ENCODE measurements at places on chromosomes 12 and 14. TPM values are rescaled to one million over a fixed set of nuclear protein-coding genes. Genes with fewer than 3 reads are reported as not detected.

GRCh38 chr14:31269634-31270195 lies 62.1 kb upstream of the HECTD1 start:
- DNase-seq: no peak

- no peak for DNase-seq
Observed at GRCh38 chr12:3869865-3870264, 3.3 kb downstream of the PARP11 start.

DNA sequence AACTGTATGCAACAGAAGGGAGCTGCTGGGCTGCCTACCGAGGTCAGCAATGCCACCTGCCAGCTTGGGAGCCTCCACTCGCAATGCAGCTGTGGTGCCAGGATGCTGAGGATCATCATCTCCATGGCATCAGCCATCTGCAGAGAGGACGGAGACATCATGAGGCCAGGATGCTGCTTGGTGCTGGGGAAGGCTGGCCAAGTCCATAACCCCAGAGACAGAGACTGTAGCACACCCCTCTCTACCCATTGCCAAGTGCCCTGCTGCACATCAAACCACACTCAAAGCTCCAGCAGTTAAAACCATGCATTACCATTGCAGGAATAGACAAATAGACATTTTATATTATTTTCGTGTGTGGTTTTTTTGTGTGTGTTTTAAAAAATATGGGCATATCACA lies 43.5 kb downstream of the SVOP start:
- DNase-seq: no peak

LRP1-AS gene
- polyA plus RNA-seq: not detected

GRCh38 chr12:76192416-76192815 lies 107.9 kb upstream of the NAP1L1 start:
- DNase-seq: no peak

NPFF gene
- not detected for polyA plus RNA-seq

CLEC14A gene
- 0.23 TPM for polyA plus RNA-seq

DNA sequence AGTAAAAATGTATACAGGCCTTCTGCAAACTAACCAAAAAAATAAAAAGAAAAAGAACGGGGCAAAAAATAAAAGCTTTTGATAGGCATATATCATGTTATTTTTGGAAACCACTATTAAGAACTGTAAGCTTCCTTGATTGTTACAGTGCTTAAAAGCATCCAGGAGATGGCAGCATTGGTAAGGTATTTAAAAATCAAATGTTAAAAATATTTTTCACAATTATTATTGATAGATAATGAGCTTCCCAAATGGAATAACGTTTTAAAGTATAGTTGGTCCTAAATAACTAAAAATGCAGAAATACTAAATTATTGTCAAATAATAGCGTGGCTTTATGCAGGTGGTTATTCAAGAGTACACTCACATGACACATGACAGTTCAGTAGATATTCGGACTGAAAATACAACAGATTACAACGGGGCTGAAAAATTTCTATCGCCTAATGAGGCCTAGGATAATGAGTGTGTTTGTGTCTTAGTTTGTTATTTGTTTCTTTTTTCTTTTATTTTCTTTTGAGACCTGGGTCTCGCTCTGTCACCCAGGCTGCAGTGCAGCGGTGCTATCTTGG lies 127.2 kb upstream of the ATF7IP start:
- no peak for DNase-seq

DNA sequence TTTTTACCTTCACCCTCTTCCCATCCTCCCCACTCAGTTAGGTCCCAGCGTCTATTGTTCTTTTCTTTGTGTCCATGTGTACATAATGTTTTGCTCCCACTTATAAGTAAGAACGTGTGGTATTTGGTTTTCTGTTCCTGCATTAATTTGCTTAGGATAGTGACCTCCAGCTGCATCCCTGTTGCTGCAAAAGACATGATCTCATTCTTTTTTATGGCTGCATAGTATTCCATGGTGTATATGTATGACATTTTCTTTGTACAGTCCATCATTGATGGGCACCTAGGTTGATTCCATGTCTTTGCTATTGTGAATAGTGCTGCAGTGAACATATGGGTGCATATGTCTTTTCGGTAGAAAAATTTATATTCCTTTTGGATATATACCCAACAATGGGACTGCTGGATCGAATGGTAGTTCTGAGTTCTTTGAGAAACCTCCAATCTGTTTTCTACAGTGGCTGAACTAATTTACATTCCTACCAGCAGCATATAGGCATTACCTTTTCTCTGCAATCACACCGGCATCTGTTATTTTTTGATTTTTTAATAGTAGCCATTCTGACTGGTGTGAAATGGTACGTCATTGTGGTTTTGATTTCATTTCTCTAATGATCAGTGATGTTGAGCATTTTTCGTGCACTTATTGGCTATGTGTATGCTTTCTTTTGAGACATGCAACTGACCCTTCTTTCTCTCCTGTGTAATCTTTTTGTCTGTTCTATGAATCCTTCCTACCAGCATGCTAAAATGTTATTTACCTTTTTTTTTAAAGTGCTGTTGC lies 279.7 kb upstream of the AMIGO2 start:
- no peak for DNase-seq

DNA sequence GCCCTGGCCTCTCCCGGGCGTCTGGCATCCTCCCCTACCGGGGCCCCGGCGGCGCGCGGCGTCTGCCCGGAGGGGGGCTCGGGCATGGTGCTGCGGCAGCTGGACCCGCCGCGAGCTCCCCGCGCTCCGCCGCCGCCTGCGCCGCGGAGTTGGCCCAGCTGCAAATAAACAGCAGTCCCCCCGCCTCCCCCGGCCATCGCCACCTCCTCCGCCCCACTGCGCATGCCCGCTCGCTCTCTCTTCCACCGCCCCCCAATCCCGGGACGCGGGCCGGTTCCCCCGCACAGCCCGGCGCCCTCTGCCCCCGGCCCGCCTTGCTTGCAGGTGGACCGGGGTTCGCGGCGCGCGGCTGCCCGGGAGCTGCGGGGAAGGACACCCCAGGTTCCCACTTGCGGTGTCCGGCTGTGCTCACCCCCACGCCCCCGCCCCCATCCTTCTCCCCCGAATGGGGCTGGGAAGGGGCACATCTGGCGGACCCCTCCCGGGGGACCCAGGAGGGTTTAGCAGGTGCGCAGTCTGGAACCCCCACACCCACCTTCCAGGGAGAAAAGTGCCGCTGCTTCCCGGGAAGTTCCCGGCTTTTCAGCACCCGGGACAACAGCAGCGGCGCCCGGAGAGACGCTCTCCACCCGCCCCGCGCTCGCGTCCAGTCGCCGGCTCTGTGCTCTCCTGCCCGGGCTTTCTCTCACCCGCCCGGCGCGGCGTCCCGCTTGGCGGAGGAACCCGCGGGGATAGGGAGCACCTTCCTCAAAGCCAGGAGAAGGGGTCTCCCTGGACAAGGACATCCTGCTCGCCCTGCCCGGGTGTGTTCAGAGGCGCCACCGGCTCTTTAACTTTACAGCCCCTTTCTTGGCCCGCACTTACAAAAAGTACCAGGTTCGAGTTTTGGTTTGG lies at the start of gene TMTC1:
TSS of gene TMTC1 (minus strand) at position 170 of the 894 bp plus-strand sequence. CDS start 191 bp downstream, outside the sequence.
- DNase-seq: no peak

DNA sequence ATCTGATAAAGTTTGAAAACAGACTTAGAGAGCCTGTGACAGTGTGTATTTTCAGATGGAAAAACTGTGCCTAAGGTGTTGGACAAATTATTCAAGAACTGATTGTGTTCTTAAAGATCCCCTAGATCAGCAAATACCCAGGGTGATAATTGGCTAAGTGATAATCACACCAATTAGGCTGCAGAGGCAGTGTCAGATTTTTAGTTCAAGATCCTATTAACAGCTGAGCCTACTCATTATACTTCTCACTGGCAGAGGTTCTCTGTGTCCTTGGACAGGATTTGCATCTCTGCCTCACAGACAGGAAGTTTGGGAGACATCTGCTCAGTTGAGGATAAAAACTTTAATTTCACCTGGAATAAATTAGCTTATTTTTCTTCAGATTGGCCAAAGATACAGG lies 4.3 kb upstream of the FGD4 start:
- DNase-seq: no peak

- DNase-seq: no peak
Observed at GRCh38 chr14:73783107-73783727, 68.4 kb upstream of the PTGR2 start.

DENND5B gene
- 7.9 TPM for polyA plus RNA-seq

VRTN gene
- not detected for polyA plus RNA-seq

KCNH3 gene
- 0.02 TPM for polyA plus RNA-seq

DNA sequence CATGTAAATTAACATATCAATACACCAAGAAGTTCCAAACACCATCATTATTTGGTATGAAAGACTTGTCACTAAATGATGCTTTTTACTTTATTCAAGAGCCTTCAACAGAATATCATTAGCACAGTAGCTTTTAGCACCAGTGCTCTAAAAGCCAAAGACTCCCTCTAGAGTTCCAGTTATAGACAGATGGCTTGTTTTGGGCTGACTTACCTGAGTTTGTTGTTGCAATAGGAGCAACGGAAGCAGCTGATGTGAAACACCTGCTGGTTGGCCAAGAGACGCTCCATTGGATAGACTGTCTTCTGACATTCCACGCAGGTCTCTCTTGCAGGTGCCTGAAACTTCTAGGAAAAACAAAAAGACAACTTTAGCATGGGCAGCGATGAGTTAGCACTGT lies 14.5 kb upstream of the CERS5 start:
- DNase-seq: no peak

GRIN2B gene
- polyA plus RNA-seq: not detected

GRCh38 chr12:100127766-100128511 lies 14.7 kb downstream of the BLTP3B start:
- DNase-seq: no peak

ASCL1 gene
- polyA plus RNA-seq: not detected

GRCh38 chr12:15646581-15646980 lies 142.6 kb downstream of the EPS8 start:
- no peak for DNase-seq

DNA sequence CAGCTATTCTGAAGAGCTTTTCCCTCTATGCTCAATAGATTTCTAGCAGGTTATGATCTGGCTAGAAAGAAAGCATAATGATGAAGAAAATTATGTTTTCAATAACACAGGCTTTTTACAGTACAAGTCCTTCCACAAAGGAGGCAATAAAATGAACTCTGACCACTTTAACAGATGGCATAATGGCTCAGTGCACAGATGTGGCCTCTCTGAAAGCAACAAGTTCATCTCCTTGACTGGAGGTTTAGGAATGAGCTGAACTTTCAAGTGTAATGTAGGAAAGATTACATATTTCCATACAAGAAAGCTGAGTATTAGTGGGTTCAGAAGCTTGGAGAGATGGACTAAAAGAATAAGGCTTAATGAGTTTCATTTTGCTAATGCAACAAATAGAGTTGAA lies 147.4 kb downstream of the EFCAB11 start:
- DNase-seq: no peak

DNA sequence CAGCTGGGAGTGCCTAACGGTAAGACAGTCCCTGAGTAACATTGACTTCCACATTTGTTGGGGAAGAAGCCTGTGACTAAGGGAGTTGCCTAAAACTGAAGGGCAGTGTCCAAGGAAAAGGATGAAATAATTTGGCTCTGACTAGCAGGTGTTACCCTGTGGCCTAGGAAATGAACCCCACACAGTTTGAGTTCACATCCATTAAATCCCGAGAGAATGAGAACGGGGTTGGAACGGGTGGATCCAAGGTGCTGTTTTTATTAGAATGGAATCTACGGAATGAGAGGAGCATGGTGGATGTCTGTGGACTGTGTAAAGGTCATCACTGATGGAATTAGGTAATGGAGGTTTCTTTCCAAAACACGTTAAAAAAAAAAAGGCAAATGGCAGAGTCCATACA lies 324.0 kb downstream of the MED13L start:
- no peak for DNase-seq

DNA sequence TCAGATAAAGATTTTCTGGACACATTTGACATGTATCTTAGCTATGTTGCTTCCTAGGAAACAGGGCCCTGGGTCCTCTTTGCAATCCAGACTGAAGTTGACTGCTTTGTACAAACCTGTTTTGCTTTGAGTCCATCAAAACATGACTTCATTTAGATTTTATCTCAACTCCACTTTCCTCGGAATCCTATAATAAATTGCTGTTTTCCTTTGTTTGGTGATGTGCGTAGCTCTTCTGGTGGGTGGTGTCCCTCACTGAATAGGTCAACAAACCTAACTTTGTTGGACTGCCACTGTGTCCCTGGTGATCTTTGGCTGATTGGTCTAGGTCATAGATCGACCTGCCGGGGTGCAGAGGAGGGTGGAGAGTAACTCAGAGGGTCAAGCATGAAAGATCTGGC lies 735 bp upstream of the P2RX7 start:
- DNase-seq: no peak

STAC3 gene
- polyA plus RNA-seq: 0.12 TPM

DNA sequence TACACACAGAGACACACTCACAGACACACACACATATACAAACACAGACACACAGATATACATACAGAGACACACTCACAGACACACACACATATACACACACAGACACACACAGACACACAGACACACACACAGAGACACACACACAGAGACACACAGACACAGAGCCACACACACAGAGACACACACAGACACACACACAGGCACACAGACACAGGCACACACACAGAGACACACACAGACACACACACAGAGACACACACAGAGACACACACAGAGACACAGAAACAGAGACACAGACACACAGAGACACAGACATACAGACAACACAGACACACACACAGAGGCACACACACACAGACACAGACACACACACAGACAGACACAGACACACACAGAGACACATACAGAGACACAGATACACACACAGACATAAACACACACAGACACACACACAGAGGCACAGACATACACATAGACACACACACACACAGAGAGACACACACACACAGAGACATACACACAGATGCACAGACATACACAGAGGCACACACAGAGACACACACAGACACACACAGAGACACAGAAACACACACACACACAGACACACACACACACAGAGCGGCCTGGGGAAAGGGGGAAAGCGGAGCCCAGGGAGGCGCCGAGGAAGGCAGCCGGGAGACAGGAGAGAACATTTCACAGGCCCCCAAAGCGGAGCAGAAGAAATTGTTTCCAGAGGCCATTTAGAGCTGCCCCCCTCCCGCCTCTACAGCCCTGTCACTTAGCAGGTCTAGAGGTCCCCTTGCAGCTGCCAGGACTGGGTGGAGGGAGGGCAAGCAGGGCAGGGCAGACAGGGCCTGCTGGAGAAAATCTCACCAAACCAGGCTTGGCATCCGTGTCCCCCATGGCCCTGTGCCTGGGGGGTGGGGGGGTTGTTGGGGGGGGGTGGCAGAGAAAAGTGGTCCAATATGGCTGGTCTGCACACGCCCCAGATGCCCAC lies 38.9 kb downstream of the SERPINA3 start:
- no peak for DNase-seq

WIF1 gene
- not detected for polyA plus RNA-seq

TAS2R43 gene
- polyA plus RNA-seq: not detected

- no peak for DNase-seq
Observed at GRCh38 chr12:124764451-124764850, 99.2 kb downstream of the SCARB1 start.

FAM90A1 gene
- 0.20 TPM for polyA plus RNA-seq

MYRFL gene
- not detected for polyA plus RNA-seq

Data from BJ (cell line).